Right ventricle myocardium superior (tissue), 1 donor: ENCODE measurements at places on chromosomes 12 and 14.

- no peak for DNase-seq
These were observed 305.4 kb downstream of the PCNX1 start for GRCh38 chr14:71212683-71213107.

GRCh38 chr12:67890726-67891258 is 98.5 kb upstream of the IFNG-AS1 start:
- no peak for DNase-seq

DNA sequence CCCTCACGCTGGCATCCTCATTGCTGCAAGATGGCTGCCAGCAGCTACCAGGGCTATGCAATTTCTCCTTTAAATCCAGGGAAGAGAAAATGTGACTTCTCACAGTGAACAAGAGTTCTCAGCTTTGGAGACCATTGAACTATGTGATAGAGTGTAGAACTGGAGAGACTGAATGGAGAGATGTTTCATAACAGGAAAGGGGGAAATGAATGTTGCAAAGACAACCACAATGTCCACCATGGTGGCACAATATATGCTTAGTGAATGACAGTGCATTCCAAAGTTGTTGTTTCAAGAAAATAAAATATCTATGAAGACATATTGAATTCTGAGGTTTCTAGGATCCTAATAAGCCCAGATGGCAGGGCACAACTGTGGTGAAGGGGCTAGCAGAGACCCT is 13.2 kb upstream of the COCH start:
- DNase-seq = no peak

GRCh38 chr12:113929312-113929989 is 36.7 kb downstream of the RBM19 start:
- no peak for DNase-seq

GRCh38 chr12:56987011-56987410 is 19.3 kb downstream of the ZBTB39 start:
- no peak for DNase-seq

DNA sequence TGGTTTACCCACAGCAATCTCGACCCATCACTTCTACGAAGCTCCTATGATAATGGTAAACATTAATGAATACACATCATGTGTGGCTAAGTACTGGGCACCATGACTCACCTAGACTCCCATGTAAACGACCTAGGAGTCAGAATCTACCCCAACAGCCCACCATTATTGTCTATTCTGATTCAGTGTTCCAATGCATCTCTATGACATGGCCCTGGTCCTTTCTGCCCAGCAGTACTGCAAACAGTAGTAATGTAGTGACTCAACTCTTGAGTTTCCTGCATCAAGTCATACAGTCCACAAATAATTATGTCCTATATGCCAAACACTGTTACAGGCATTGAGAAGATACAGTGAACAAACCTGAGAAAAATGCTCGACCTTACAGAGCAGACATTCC is 14.6 kb downstream of the GTF2A1 start:
- no peak for DNase-seq

DNA sequence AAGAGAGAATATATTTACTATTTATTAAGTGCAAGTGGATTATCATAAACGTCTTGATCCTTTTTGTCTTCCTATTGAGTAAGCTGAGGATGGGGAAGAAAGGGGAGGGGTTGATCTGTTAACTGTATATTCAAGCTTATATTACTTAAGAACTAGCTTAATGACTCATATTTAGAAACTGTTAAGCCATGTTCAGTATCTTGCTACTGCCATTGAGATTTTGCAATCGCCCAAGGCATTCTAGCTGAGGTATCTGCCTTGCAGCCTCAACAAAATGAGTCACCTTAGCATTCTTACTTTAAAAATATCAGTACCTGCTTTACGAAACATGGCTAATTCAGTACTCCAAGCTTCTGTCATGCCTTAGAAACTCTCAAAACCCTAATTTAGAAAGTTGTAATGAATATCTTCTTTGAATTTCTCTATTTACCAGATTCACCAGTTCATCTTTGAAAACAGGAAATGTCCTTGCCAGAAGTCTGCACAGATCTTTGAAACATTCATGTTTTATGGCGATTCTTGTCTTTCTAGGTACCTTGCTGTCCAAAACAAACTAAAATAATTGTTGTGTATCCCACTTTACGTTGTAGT is 76.1 kb downstream of the ALG10B start:
- no peak for DNase-seq

DNA sequence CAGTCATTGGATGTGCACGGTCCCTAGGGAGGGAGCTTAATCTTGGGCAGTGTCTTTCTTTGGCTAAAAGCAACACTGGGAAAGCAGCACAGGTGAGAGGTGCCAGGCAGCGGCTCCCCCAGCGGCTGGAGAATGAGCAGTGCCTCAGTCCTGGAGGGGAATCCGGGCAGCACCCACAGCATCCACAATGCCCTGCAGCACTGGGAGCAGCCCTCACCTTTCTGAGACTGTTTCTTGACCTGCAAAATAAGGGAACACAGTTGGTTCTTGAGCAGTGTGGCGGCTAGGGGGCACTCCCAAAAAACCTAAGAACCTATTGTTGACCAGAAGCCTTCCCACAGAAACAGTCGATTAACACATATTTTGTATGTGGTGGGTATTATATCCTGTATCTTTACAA is 75.8 kb downstream of the SINHCAF start:
- DNase-seq = no peak

DNA sequence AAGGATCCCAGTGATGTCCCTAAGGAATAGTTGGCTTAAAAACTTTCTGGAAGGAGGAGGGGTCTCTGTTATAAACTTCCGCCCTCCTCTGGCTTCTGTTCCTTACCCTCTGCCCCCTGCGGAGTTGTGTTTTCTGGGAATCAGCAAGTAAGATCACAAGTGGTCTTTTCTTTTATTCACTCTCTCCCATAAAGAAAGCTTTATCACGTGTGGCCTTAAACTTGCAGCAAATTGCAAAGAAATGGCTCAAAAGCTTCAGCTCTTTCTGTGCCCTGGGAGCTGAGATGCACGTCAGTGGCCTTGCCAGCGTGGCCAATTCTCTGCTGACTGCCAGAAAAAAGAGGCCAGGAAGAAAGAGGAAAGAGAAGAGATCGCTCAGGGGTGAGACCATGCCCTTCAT is at the start of gene SLCO1C1:
SLCO1C1 (plus strand) TSS at position 101 of the 400 bp plus-strand sequence. CDS start 4,245 bp downstream, outside the sequence.
- DNase-seq = peak; percentile 29

- DNase-seq = peak; percentile 84
These were observed 648 bp downstream of the CHD4 start for GRCh38 chr12:6606331-6607131.

- no peak for DNase-seq
These were observed 43.1 kb downstream of the GALNT16 start for GRCh38 chr14:69303086-69303485.

GRCh38 chr14:30651937-30652336 is 29.8 kb downstream of the SCFD1 start:
- DNase-seq = no peak

DNA sequence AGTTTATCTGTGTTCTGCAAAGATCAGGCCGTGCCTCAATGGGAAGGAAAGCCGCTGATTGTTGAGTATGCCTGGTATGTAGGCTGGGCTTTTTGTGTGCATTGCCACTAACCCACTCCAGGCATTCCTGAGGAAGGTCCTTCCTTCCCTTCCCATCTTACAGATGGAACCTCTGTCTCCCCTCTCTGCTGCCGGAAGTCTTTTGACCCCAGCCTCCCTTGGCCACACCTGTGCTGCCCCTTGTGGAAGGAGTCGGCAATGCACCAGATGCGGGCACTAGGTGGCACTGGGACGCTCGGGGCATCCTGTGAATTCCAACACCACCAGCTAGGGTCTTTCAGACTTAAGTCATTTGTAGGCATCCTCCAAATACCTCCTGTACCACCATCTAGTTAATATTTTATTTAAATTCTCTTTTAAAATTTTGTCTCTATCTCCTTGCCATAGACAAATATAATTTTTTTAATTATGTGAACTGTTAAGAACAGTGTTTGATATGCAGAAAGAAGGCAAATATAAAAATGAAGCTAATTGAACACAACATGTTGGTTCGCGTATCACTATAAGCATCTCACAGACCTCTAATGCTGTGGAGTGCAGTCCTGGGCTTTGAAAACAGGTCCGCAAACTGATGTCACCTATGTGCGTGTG is 99.6 kb downstream of the RIN3 start:
- DNase-seq = peak; percentile 70

GRCh38 chr12:68932128-68932960 is 627 bp downstream of the CPM start:
- no peak for DNase-seq

GRCh38 chr12:2411616-2412304 is 359.0 kb downstream of the CACNA1C start:
- DNase-seq = no peak

DNA sequence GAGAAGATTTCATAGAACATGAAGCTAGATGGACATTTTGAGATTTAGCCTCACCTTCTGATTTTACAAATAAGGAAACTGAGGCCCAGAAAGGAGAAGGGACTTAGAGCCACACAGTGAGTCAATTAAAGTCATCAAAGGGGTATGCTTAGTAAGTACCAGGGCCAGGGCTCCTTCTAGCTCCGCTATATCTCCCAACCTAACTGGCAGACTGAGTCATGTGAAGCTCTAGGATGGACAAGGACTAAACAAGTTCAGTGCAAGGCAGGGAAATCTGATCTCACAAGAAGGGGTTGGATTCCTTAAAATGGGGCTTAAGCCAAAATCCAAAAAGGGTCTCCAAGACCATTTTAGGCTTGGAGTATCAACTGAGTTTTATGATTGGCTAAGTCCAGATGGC is 215.8 kb downstream of the PHLDA1 start:
- DNase-seq = no peak

DNA sequence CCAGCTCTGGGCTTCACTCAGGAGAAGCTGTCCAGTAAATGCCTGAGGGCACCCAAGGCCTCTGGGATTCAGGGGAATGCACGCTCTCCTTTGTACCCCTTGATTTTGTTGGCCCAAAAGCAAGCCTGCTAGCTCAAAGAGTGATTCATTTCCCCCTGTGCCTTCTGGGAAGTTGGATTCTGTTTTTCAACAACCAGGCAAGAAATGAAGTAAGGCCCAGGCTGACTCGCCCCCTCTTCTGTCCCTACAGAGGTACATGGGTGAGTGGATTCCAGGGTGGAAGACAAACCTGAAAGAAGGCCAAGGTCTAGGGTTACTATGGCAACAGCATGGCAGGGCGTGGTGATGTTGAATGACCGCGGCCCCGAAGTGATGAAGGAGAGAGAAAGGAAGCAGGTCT is 9.3 kb upstream of the SERPINA5 start:
- DNase-seq = no peak

- no peak for DNase-seq
These were observed 39.1 kb downstream of the SPATA7 start for GRCh38 chr14:88424573-88424972.

GRCh38 chr12:67989184-67989920 is at the start of gene IFNG-AS1:
Gene IFNG-AS1, plus strand, starts transcription at chr12:67989447.
- DNase-seq = no peak

- DNase-seq = no peak
These were observed 98.2 kb upstream of the GSC start for GRCh38 chr14:94867946-94868771.

GRCh38 chr12:17489452-17489851 is 600.5 kb downstream of the RERGL start:
- DNase-seq = no peak

- DNase-seq = no peak
These were observed 218.8 kb downstream of the BTG1 start for GRCh38 chr12:91926848-91927247.

DNA sequence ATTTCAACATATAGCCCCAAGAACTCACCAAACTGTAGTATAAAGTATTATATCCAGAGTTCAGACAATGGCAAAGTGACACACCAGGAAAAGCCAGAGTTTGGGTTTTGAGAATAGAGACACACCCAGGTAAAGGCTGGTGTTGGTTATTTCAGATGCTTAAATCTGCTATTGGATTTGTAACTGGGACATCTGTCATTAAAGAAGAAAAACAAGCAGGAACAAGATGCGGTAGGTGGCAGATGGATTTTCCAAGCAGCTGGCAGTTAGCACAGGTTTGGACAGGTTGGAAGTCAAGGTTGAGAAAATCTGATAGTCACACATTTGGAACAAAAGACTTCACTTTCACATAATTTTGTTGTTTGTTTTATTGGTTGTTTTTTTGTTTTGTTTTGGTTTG is 14.4 kb upstream of the CDK17 start:
- DNase-seq = no peak

- no peak for DNase-seq
These were observed 319.4 kb downstream of the SYT1 start for GRCh38 chr12:79183926-79184325.

DNA sequence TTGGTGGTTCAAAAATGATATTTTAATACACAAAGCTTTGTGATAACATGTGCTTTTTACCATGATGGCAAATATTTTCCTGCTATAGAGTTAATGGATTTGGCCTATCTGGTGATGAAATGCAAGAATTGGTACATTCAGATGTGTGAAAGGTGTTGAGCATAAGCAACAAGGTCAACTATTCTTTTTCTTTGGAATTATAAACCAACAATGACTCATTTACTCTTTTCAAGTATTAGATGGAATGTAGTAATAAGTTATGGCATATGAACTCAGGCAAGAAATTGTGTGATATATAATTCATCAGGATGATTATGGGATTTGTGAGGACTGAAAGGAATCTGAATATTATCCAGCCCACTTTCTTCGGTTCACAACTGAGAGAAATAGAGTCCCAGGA is 471.4 kb downstream of the ETNK1 start:
- no peak for DNase-seq

GRCh38 chr14:66378712-66379505 is 107.3 kb upstream of the CCDC196 start:
- DNase-seq = peak; percentile 49

DNA sequence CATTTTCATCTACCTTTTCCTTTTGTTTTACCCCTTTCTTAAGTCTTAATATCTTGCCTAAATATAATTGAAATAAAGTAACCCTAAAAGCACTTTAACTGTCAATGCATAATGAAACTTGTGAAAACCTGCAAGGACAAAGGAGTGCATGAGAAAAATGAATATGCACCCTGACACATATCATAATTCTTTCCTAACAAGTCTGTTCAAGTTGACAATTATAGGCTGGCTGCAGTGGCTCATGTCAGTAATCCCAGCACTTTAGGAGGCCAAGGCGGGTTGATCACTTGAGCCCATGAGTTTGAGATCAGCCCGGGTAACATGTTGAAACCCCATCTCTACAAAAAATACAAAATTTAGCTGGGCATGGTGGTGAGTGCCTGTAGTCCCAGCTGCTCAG is 65.4 kb downstream of the FGD6 start:
- DNase-seq = no peak

DNA sequence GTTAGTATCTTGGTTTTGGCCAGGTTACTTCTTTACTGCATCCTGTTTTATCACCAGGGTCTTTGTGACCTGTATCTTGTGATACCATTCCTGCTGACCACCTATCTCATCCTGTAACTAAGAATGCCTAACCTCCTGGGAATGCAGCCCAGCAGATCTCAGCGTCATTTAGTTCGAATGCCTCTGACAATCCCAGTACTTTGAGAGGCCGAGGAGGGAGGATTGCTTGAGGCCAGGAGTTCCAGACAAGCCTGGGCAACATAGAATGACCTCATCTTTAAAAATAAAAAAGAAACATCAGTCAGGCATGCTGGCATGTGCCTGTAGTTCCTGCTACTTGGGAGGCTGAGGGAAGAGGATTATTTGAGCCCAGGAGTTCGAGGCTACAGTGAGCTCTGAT is 206.5 kb downstream of the SUDS3 start:
- no peak for DNase-seq

GRCh38 chr14:30988509-30988908 is 36.9 kb upstream of the AP4S1 start:
- DNase-seq = no peak

- DNase-seq = no peak
These were observed 147.1 kb downstream of the FOXA1 start for GRCh38 chr14:37447883-37448391.

- peak; percentile 92 for DNase-seq
These were observed at the start of gene TXNRD1 for GRCh38 chr12:104215638-104216297. Gene TXNRD1, plus strand, starts transcription at chr12:104215779. Its CDS starts 24 bp downstream, at chr12:104215803.

GRCh38 chr12:78384541-78384940 is 480.0 kb upstream of the SYT1 start:
- DNase-seq = no peak
